ENCODE measurements at places on chromosomes 3 and 15.
A peak's percentile ranks its signal among the peaks of the same experiment; 100 is the strongest.

GRCh38 chr3:38990621-38991020 is 61.1 kb downstream of the SCN11A start:
- DNase-seq, result peak; percentile 24

GRCh38 chr3:79414806-79415205 is 353.0 kb downstream of the ROBO1 start:
- no peak for DNase-seq

DNA sequence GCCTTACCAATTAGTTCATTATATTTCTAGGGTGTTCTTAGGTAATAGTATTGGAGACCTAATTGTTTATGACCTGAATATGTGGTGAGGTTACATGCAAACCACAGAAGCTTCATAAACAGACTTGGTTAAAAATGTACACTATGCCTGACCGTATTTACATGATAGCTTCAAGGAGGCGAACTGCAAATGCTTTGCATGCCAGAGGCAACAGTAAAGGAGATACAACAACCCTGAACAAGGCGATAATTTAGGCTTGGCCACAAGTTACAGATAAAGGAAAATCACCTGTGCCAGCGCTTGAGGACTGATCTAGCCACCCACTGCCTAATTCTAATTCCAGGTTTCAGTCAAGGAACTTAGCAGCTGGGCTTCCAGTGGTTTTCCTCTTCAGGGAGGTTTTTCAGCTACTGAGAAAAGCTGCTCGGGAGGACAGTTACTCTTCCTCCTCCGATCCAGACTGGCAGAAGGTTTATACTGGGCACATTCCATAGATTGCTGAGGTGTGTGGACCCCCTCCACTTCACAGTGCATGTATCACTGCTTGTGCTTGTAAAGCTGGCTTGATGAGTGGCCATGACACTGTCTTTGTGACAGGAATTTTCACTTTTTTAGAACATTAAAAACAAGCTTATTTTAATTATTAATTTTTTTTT is 95.6 kb downstream of the DHX36 start:
- no peak for DNase-seq

- no peak for DNase-seq
Measured at GRCh38 chr3:8645712-8646111, 1.1 kb upstream of the SSUH2 start.

DNA sequence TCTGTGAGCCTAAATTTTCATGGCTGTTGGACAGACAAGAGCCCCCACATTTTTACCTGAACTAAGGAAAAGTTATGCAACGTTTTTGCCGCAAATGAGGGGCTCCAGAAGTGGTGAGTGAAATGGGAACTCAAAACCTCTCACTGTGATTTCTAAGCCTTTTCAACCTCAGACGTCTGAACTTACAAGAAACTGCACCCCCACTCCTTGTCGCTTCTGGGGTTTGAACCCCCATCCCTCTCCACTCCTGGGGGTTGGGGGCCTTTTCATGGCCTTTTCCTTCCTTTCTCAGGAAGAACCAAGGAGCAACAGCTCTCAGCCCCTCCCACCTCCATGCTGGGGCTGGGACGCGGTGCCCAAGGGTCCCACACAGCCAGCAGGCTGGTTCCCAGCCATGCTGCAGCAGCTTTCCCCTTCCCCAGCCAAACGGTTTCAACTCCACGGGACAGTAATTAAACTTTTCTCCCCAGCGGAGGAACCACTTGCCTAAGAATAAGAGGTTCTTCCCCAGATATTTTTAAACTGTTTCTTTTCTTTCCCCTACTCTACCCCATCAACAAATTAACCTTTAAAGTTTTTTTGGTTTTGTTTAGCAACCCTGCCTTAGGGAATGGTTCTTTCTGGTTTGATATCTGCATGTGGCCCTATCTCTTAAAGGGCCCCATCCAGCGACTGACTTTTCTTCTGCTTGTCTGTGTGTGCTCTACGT is 387.6 kb upstream of the CBLB start:
- DNase-seq, result no peak

Measured in kidney capillary endothelial cell (primary cell).